Activated CD4-positive, alpha-beta T cell treated with anti-CD3 and anti-CD28 coated beads, Interleukin-2, amount 50 U/mL, for 16 hours (primary cell): ENCODE measurements at places on chromosomes 3 and 15.
A peak's percentile ranks its signal among the peaks of the same experiment; 100 is the strongest.

DNA sequence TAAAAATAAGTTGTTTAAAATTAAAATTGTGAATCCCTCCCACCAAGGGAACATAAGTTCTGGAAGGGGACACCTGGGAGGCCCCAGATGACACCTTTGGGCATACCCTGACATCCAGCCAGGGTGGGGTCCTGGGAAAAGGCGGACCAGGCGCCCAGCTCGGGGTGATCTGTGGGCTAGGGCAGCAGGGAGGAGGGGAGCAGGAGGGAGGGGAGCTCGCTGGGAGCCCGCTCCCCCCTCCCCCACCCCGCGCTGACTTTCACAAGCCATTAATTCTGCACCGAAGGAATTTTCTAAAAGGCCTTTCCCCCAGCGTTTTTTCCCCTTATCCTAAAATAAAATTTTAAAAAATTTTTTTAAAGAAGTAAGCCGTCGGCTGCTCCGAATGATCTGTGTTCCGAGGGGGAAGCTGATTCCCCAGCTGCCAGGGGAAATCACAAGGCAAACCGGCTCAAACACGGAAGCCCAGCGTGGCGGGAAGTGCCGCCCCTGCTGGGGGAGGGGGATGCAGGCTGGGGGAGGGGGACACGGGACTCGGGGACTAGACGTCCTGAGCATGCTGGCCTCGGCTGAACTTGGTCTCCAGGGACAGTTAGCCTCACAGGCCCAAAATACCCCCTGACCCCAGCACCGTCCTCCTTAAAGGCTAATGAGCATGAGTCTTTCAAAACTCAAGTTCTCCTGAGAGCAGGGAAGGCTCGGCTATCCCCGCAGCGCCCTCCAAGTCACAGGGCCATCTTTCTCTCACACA, 13.9 kb downstream of the PLXND1 start:
- DNase-seq = no peak

GRCh38 chr3:162643245-162643644, 1146.6 kb downstream of the OTOL1 start:
- no peak for DNase-seq

DNA sequence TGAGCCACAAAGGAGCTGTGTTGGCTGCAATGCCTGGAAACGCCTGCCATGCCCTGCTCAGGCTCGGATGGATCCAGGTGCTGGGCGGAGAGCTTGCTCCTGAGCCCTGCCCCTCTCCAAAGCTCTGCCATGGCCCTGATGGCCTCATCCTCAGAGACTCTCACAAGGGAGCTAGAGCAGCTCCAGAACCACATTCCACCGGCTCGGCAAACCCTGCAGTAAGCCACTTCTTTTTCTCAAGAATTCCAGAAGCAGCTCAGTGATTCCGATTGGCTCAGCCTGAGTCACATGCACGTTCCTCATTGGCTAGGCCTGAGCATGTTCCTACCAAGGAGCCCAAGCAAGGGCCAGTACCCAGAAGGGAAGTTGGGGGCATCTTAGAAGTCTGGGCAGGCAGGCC, 24.8 kb downstream of the TPRA1 start:
- DNase-seq = no peak

DNA sequence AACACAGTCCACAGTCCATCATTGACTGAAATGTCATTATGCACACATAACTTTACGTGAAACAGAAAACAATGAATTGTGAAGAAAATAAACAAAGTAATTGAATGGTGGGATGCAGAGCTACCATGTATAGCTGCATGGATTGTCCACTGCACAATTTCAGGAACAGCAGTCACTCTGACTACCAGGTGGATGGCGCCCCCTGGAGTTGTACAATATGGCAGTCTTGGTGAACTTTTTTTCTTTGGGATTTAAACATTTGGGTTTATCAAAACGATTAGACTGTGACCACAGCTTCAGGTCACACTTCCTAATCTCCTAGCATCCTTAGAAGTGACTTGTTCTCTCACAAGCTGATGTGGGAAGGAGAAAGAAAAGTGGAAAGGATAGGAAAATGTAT, 48.9 kb upstream of the TCF12 start:
- peak; percentile 42 for DNase-seq

GRCh38 chr15:34737477-34737876, 17.3 kb downstream of the GJD2 start:
- DNase-seq = no peak

DNA sequence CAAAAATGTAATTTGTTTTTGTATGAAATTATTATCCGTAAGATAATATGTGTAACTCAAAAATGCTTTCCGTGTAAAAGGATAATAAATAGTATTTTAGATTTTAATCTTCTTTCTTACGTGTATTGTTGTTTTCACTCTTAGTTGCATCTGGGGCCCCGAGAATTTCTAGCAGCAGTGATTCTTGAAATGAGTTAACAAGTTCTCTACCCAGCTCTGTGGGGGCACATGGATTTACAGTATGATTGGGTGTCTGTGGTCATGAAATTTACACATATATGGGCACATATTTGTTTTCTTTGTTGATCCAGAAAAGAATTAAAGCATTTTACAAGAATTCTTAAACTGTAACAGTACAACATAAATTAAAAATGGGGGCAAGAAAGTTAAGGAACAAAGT, 145.9 kb upstream of the LRRFIP2 start:
- DNase-seq = peak; percentile 88

DNA sequence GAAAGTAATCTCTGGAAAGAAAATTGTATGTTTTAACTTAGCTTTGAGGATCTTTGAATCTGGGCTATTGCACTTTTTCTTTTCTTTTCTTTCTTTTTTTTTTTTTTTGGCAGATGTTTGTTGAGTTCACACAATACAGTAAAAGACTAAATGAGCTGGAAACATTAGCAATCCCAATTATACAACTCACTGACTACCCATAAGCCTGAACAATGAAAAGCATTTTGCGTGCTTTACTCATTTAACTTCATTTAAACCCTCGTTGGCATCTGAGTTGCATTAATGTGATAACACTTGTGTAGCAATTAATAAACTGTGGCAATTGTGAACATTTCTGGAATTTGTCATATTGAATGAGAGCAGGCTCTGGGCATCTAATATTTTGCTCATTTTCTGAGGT, 269.4 kb upstream of the RBMS3 start:
- no peak for DNase-seq

DNA sequence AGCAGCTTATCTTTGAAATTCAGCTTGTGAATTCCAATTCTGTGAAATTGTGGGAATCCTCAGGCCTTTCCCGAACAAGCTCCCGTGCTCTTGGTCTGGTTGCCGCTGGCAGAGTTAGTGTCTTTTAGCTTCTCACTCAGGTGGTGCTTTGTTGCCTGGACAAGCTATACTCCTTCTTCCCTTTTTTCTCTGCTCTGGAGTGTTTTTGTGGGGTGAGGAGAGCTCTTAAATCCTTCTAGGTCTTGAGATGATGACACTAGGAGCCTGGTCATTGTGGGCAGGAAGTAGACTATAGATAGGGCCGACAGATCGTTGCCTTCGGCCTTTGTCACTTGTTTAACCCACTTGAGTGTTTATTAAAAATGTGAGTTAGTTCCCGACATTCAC, 93.8 kb downstream of the SLCO3A1 start:
- DNase-seq = no peak

GRCh38 chr15:70290708-70291107, 193.0 kb upstream of the TLE3 start:
- no peak for DNase-seq

- no peak for DNase-seq
Observed at GRCh38 chr15:85477730-85478129, 97.3 kb downstream of the AKAP13 start.

DNA sequence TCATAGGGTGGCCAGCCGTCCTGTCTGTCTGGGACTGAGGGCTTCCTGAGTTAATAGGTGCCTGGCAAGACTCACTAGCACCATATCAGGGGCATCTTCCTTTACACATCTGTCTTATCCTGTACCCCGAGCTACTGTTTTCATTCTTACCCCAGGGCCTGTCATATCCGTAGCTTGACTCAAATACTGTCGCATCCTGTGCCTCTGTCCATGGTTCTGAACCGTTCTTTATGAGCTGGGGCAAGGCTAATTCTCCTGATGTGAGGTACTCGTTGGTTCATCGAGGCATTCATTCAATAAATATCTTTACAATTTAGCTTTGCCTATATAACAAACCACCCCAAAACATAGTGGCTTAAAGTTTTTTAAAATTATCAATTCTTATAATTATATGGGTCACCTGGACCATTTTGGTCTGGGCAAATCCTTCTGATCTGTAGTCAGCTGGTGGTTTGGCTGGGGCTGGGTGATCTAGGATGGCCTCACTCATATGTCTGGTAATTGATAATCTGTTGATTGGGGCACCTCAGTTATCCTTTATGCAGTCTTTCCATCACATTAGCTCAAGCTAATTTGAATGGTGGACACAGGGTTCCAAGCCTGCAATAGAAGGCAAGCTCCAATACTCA, 121.2 kb downstream of the TLE3 start:
- peak; percentile 75 for DNase-seq

DNA sequence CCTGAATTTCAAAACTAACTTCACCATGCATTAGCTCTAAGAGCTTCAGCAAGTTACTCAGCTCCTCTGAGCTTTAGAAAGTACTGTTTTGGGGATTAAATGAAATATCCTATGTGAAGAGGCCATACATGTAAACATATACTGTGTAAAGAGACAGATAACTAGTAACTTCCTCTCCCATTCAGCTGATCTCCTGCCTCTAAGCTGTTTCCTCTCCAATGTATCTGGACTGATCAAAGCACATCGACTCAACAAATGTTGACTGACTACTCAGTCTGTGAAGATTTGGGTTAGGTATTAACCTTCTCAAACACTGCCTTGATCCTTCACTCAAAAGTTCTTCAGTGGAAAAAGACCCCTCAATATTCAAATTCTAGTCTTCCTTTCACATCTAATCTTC, 82.0 kb downstream of the BOC start:
- no peak for DNase-seq
